Posterior cingulate gyrus (tissue), 11 donors: ENCODE measurements at places on chromosomes 1 and 21.

DNA sequence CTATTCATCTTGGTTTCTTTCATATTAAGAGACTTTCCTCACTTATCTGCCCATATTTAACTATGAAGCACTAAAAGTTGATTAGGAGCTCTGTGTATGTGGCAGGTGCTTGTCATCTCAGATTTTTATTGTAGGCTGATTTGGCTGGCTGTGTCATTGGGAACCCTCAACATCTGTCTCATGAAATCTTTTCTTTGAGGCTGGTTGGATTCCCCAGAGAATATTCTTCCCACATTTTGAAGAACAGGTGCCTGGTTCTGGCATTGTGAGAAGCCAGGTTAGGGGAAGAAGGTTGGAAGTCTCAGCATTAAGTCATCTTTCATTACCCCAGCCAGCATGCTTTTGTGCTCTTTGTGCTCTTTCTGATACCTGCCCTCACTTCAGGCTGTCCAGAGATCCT is 37.1 kb downstream of the EEIG2 start:
- no peak for DNase-seq

DNA sequence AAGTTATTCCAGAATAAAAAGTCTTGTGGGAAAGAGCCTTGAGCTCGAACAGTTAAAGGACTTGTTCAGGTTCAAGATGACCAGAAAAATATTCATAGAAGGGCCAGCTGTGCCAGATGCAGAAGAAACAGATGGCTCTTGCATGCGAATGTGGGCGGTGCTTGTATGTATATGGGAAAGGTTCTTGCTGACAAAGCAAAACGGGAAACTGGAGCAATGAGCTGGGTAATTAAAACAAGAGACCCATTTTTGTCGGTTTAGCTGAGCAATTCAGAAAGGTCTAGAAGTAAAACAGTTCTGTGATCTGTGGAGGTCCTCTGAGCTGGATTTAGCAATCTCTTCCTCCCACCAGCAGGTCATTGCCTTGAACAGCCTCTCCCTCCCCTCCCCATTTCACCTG is 107.2 kb upstream of the MARK1 start:
- no peak for DNase-seq

DNA sequence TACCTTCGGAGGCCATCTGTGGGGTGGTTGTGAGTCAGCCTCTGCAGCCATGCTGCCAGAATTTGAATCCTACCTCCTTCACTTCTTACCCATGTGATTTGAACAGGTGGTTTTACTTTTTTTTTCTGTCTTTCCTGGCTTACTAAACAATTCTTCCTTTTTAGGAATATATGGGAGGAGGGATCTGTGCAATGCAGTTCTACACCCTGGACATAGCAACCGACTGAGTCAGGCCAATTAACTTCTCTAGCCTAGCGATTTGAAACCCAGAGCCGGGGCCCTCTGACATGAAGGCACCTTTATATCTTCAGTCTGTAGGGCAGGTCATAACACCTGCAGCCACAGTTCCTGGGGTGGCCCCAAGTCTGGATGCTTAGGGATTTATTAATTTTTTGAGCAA is 83.6 kb downstream of the ST6GALNAC3 start:
- DNase-seq, result no peak

GRCh38 chr1:62906428-62906886 is 122.5 kb downstream of the ATG4C start:
- DNase-seq, result no peak

GRCh38 chr1:50155541-50155940 is 46.8 kb downstream of the ELAVL4 start:
- DNase-seq, result no peak

DNA sequence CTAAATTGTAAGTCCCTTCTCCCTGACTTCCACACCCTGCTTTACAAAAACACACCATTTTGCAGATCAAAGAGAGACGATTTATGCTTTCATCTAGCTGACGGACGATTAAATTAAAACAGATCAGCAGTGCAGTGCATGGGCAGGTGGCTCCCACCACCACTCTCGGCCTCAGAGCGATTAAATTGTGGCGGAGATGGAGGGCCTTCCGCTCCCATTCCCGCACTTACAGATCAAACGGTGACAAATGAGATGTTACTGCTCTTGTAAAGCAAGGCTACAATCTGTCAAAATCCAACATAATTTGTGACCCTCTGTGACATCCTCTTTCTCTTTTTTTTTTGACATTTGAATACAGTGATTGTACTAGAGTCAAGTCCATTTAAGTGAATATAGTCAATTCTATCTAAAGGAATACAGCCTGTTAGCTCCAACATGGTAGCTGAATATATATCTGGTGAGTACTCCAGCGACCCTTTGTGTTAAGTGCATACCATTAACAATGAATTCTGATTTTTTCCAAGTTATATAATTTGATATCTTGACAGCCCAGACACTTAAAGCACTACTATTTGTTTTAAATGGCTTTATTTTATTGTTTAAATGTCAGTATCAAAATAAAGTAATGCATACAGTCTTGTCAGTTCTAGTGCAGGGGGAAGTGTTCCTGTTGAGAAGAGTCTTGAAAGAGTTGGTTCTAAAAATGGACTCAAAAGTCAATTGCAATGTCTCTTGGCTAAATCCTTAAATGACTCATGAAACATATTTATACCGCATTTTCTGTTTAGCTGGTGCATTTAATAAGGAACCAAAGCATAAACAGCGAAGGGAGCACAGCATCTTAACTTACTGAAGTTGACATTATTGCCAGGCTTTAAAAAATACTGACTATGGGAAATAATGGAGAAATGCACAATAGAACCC is 109.0 kb downstream of the ESRRG start:
- no peak for DNase-seq

DNA sequence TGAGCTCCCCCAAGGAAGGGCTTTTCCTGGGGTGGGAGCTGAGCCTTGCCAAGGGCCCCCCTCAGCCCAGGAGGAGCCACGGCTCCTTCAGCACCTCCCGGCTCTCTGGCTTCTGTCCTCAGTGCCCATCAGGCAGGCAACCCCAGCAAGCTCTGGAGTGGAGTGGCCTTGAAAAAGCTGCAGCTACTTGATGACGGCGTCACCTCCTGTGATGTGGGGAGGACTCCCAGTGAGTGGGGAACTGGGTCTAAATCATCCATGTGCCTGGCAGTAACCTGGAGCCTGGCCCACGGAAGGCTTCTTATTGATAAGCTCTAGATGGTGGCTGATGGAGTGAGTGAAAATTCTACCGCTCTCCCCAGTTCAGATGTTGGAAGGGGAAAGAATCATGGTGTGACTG is 114.4 kb downstream of the TMEM53 start:
- no peak for DNase-seq

GRCh38 chr1:71850936-71851335 is 431.4 kb downstream of the NEGR1 start:
- DNase-seq, result no peak

GRCh38 chr1:222938986-222939385 is 124.1 kb downstream of the DISP1 start:
- DNase-seq, result no peak

DNA sequence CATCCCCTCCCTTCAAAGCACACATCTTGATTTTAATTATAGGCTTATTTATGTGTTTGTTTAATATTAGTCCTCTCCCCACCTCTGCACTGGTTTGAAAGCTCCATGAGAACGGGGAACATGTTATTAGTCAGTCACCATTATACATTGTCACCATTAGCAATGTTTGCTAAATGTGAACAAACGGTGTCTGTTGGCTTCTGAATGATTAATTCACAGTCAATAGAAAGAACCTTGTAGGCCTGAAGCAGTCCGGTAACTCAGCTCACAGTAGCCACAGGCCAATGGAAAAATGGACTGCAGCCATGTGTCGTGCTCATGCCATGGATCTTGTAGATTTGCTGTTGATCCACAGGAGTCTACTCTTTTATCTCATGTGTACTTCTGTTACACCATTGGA is 49.7 kb upstream of the NHLH2 start:
- DNase-seq, result no peak

DNA sequence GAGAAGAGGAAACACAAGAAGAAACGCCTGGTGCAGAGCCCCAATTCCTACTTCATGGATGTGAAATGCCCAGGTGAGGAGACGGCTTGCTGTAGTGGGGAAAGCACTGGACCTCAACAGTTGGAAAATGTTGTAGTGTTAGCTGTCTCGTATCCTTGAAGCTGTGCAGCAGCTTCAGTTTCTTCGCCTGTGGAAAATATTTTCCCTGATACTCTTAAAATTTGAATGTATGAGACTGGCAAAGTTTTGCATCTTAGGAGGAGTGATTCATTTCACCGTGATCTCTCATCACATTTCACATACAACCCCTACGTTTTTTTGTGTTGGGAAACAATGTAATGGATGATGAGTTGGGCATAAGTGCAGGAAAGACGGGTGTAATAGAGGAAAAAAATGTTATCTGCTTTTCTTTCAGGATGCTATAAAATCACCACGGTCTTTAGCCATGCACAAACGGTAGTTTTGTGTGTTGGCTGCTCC is 629 bp downstream of the RPS27 start:
- no peak for DNase-seq

GRCh38 chr1:31957701-31958674 is 19.8 kb upstream of the PTP4A2 start:
- DNase-seq, result no peak

DNA sequence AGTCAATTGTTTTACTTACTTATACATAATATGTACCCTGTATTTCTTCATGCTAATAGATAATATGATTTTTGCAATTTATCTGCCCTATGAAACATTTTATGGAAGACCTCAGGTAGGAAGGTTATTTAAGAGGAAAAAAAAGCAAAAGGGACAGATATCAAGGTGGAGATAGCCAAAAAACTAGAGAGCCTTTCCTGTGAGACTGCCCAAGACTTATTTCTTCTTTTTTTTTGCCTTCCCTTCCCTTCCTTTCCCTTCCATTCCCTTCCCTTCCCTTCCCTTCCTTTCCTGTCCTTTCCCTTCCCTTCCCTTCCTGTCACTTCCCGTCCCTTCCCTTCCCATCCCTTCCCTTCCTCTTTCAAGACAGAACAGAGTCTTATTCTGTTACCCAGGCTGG is 80.6 kb upstream of the HMCN1 start:
- DNase-seq, result no peak

GRCh38 chr1:97505816-97506215 is 415.0 kb downstream of the DPYD start:
- no peak for DNase-seq

GRCh38 chr1:238681451-238681850 is 704.9 kb upstream of the CHRM3 start:
- no peak for DNase-seq
